ENCODE measurements at places on chromosomes 7 and 10. TPM values are rescaled to one million over a fixed set of nuclear protein-coding genes. Genes with fewer than 3 reads are reported as not detected.

RNLS gene
- total RNA-seq: 6.0 TPM

ACHE gene
- total RNA-seq: 0.10 TPM

IDE gene
- total RNA-seq: 27.9 TPM

VENTX gene
- not detected for total RNA-seq

ELN gene
- total RNA-seq: not detected

SKIDA1 gene
- 0.32 TPM for total RNA-seq

VGF gene
- total RNA-seq: 0.14 TPM

NOBOX gene
- total RNA-seq: not detected

- no peak for DNase-seq
Measured at GRCh38 chr7:134699899-134700298, 53.2 kb downstream of the BPGM start.

- DNase-seq: peak; percentile 62
Measured at GRCh38 chr10:125160856-125161706, 718 bp upstream of the CTBP2 start.

- no peak for DNase-seq
Measured at GRCh38 chr10:95482501-95483233, 78.5 kb downstream of the SORBS1 start.

DNA sequence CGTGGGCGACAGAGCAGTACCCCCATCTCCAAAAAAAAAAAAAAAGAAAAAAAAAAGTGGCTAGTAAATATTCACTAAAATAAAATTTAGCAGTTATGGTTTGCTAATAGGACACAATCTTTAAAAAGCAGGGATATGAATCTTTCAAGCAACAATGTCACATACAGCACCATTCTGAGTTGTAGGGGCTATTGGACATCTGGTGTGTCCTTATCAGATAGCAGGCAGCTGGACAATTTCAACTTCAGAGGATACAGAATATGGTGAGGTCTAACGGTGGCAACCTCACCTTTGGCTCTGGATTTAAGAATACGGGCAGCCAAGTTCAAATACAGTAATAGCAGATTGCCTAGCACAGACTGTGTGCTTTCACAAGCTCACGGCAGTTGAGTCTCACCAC is 51.1 kb downstream of the SLC37A3 start:
- no peak for DNase-seq

GRCh38 chr7:37027557-37028341 is 303.5 kb upstream of the AOAH start:
- DNase-seq: no peak

DNA sequence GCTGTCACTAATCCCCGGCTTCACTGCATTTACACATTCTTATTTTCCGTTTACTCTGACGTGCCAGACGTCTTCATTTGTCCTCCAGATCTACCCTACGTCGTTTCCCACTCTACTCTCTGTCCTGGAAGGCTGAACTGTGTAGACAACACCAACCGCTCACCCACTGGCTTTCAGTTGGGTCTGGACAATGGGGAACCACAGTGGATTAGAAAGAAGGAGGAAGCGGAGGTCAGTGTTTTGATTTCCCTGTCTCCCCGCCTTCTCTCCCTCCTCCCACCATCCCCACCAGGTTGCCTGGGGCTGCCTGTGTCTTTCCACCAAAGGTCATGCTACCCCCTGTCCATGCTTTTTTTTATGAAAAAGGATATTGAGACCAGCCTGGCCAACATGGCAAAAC is 14.0 kb upstream of the CTBP2 start:
- DNase-seq: no peak

DNA sequence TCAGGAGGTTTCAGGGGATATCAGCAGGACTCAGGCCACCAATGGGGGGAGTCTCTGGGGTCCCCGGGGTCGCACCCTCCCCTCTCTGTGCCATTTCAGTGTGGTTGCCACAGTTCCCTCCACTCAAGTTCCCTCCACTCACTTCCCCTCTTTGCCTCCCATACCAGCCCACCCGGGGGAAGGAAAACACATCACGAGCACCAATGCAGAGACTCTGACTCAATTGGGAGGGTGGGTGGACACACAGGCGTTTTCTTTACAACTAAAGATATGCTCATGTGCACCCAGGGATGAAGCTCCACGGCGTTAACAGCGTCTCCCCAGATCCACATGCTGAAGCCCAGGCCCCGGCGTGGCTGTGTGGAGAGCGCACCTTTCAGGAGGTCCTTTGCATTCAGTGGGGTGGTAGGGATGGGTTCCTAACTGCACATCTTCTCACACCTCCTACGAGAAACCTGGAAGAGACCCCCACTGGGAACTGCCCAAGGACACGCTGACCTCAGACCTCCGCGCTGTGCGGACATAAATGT is 254.1 kb downstream of the ZMYND11 start:
- DNase-seq: no peak

DNA sequence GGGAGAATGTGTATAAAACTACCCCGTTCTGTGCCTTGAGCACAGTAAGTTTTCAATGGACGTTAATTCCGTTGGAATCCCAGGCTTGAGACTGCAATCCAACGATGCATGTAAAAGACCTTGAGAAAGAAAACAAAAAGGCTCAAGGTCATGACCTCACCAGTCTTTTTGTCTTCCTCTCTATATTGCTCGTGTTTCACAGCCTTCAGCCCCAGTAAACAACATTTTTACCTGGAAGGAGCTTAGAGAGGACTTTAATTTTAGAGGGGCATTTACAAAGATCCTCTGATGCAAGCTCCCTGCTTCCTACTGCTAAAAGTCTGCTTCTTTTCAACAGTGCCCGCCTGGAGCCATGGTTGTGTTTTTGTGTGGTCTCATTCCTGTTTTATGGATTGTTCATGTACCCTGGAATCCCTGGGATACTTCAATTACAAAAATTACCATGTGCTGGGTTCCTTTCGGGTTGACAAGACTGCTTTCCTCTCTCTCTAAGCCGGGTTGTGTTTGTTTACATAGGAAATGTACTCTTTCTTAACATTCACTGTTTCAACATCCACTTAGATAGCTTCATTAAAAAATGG is 320.1 kb upstream of the NFE2L3 start:
- DNase-seq: no peak

DNA sequence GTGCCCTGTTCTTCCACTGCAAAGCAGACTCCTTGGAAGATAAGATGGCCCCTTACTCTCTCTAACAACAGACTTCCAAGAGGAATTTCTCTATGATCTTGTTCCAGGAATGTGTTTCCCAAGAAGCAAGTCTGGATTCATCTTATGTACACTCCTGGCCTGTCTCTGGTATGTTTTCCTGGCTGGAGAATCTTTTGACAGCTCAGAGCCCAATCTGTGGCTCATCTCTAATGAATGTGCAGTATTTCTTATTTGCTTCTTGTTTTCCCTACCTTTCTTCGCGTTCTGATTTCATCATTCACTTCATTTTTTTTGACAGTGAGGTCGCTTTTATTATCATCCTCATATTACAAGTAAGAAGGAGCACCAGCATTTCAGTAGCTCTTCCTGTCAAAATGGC is 53.0 kb upstream of the PITRM1 start:
- peak; percentile 86 for DNase-seq

DNA sequence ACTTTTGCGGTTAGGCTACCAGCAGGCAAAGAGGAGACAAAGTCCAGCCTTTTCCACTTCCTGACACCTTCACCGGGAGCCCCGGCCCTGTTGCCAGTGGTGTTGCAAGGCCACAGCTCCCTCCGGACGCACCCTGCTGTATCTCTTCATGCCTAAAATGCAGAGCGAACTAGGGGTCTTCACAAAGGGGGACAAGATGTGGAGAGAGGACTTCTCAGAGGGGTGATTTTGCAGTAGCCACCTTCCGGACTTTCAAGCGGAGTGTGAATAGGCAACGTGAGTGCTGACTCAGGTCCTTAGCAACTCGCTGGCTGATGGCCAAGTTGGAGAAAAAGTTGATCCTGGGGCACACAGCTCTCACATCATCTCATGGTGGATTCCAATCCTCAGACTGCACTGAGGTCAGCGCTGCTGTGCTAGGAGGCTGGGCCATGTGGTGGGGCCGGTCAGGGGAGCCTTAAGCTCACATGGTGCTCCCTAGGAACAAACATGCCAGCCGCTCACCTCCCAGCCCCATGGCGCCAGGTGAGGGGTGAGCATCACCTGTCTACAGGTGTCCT is 166.3 kb downstream of the LCOR start:
- DNase-seq: no peak

- no peak for DNase-seq
Measured at GRCh38 chr10:132732518-132732917, 53.4 kb downstream of the NKX6-2 start.

DNA sequence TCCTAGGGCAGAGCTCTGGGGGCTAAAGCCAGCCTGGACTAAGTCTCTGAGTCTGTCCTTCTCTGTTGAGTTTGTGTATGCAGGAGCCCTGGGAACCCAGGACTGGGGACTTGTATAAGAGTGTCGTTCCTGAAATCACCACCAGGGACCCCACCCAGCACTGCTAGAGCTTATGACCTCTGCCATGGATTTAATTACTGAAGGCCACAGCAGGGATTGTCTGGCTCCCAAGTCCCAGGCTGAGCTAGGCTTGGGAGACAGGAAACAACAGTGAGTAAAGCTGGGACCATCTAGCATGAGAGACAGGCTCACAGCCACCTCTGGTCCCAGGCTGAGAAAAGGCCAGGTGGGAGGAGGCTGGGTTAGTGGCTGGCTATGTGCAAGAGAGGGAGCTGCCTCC is 1.4 kb upstream of the TSPAN15 start:
- no peak for DNase-seq

- DNase-seq: no peak
Measured at GRCh38 chr10:96565774-96566173, 21.0 kb downstream of the TM9SF3 start.

DNA sequence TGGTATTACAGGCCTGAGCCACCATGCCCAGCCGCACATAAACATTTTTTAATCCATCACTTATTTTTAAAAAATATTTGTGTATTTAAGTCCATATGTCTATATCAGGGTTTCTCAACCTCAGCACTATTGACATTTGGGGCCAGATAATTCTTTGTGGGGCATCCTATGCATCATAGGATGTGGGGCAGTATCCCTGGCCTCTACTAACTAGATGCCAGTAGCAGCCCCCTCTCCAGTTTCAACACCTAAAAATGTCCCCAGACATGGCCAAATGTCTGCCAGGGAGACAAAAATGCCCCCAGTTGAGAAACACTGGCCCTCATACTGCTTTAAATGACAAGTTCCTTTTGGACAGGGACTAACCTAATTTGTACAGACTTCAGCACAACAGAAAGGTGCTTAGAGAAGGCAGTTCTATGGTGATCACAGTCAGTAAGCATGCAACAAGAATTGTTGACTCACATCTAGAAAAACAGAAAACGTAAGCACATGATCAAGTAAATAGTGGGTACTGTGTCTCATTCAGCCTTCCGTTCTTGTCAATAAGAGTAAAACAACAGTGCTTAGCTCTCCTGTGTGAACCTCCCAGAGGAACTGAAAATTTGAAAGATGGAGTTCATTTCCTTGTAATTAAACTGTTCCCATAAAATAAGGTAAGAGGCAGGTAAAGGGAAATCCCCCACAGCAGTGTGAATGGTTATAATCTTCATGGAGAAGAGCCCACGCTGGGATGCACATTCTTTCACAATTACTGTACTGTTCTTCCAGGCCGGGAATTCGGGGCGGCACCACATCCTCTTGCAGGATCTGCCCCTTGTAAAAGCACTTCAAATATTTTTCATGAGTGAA is 17.3 kb upstream of the ADRB1 start:
- peak; percentile 84 for DNase-seq

DNA sequence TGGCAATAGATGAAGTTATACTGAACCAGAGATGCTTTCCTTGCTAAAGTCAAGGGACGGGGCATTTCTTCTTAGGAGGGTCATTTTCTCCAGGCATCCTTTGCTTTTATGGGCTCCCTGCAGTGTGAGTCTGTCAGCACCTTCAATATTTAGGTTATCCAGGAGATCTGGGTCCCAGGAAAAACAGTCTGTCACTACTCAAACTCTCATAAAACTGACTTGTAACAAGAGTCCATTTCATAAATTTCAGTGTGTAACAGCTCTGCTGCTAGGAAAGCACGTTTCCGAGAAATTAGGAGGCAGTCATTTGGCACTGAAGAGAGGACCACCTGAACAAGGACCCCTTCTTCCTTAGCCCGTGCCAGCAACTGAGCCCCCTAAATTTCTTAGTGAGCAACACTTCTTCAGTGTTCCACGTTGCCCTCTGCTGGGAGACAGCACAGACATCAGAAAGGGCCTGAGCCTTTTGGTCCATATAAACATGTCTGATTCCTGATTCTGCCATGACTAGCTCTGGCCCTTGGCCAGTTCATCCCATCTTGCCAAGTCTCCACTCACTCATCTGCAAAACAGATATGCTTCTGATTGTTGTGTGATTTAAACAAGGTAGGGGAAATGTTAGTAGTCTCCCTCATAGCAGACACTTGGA is 7.2 kb downstream of the GCC1 start:
- no peak for DNase-seq

- no peak for DNase-seq
Measured at GRCh38 chr10:125006921-125007426, 65.1 kb downstream of the ZRANB1 start.

DNA sequence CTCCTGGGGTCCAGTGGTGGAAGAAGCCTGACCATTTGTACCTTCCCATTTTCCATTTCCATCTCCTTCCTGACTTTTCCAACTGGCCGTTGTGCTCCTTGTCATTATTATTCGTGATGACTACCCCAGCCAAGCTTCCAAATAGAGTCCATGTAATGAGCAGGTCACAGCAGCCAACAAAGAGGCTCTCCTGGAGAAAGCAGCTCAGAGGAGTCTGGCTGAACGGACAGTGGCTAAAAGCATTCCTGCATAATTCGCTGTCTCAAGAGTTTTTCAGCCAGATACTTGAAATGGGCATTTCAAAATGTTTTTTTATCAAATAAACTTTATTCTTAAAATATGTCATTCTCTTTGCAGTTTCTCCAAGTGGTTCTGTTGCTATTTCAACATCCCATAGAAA is 458.6 kb downstream of the INHBA start:
- no peak for DNase-seq

GRCh38 chr10:128001849-128002248 is 94.9 kb downstream of the PTPRE start:
- no peak for DNase-seq

DNA sequence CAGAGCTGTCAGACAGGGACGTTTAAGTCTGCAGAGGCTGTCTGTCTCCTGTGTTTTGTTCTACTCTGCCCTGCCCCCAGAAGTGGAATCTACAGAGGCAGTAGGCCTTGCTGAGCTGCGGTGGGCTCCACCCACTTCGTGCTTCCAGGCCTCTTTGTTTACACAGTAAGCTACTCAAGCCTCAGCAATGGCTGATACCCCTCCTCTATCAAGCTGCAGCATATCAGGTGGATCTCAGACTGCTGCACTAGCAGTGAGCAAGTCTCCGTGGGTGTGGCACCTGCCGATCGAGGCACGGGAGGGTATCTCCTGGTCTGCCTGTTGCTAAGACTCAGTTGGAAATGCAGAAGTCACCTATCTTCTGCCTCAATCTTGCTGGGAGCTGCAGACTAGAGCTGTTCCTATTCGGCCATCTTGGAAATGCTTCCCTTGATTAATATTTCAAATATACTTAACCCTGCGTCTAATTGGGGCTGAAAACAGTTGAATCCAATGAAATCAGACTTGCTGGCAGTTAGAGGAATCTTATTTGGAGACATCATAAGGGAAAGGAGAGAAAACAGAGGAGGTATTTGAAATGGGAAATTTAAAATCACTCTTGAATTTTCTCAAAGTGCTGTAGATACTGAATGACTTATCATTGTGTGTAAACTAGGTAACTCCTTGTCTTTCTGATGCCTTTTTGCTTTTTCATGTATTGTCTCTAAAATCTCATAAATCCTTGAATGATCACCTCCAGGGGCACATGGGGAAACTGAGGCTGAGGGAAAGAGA is 13.8 kb upstream of the CYP3A5 start:
- DNase-seq: no peak

- no peak for DNase-seq
Measured at GRCh38 chr10:110022716-110023504, 15.1 kb downstream of the ADD3 start.

- no peak for DNase-seq
Measured at GRCh38 chr7:152699079-152699478, 23.1 kb upstream of the XRCC2 start.

Measured in foreskin keratinocyte (primary cell).